ENCODE measurements at places on chromosomes 3 and 15.

- no peak for DNase-seq
Observed at GRCh38 chr3:124442463-124442862, 287.8 kb upstream of the UMPS start.

GRCh38 chr15:60316961-60317360 is 80.8 kb downstream of the ANXA2 start:
- DNase-seq = no peak

DNA sequence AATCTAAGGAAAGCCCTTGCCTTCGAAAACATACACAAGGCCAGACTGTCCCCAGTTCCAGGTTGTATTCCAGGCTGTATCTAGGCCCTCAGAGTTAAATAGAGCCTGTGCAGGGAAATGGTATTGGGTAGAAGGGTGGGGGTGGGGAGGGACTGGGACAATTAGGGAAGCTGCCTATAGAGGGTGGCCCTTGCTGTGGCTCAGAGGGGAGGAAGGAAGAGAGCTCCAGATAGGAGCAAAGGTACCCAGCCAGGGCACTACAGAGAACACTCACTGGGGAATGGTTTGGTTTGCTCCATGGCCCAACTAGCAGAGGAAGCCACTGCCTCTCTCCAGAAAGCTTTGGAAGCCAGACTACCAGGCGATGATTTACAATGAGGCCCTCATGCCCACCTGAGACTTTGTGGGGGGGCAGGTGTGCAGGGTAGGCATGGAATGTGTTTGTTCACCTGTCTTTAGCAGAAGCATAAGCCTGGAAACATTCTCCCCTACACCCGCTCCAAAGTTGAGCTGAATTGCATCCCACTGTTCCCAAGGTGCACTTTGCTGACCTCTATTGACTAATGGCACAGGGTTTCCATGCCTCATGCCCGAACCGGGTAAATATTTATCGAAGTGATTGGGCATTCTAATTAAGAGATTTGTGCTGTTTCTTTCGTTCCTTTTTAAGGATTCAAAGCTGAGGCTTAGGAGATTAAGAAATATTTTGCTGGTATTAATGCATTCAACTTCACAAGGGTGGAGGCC is 6.3 kb upstream of the TLE3 start:
- no peak for DNase-seq

- no peak for DNase-seq
Observed at GRCh38 chr3:4225005-4225471, 78.1 kb upstream of the SETMAR start.

DNA sequence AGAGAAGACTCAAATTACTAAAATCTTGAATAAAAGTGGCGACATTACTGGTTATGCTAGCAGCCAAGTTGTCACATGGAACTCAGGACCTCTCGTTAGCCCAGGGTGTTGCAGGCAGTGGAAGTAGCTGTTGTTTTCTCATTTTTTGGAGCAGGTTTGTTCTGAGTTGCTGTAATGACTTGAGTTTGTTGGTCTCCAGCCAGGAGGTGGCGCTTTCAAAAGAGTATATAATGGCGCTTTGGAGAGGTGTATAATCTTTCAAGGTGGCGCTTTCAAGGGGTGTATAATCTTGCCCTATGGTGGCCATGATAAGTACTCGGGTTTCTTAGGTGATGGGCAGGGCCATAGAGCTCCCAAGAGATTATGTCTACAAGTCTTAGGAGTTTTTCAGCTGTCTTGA is 632.7 kb downstream of the NTRK3 start:
- DNase-seq = no peak

- no peak for DNase-seq
Observed at GRCh38 chr3:166533740-166534139, 696.5 kb upstream of the BCHE start.

DNA sequence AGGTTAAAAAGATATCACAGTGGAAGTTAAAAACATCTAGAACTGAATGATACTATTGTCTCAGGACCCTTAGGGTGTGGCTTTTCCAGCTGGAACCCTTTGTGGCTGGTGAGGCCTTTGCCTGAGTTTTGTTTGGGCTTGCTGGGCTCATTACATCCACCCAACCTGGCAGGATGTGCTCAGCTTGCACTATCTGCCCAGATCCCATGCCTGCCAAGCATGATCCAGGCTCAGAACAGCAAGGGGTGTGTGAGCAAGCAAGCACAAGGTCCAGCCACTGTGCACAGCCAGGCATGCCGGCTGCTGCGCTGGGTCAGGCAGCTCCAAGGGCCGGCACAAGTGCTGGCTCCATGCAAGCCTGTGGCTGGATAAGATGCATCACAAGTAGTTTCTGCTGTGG is 512.7 kb upstream of the CDIN1 start:
- no peak for DNase-seq

GRCh38 chr3:99674086-99674789 is 35.8 kb downstream of the COL8A1 start:
- peak; percentile 62 for DNase-seq

DNA sequence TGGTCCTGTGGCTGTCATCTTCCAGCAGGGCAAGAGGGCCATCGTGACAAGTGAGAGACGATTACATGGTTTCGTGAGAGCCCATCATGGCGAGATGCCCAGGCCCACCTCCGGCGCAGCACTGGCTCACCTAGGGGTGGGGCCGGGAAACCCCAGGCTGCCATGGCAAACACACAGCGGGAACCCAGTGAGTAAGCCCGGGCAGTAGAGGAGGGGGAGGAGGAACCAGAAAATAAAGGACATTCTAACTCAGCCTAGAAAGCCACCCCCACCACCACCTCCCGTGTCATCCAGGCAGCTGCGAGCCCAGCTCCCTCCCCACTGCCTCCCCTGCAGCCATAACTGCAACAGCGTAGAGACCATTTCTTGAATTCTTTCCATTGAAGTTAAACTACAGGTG is 52.3 kb downstream of the PCSK6 start:
- DNase-seq = no peak

DNA sequence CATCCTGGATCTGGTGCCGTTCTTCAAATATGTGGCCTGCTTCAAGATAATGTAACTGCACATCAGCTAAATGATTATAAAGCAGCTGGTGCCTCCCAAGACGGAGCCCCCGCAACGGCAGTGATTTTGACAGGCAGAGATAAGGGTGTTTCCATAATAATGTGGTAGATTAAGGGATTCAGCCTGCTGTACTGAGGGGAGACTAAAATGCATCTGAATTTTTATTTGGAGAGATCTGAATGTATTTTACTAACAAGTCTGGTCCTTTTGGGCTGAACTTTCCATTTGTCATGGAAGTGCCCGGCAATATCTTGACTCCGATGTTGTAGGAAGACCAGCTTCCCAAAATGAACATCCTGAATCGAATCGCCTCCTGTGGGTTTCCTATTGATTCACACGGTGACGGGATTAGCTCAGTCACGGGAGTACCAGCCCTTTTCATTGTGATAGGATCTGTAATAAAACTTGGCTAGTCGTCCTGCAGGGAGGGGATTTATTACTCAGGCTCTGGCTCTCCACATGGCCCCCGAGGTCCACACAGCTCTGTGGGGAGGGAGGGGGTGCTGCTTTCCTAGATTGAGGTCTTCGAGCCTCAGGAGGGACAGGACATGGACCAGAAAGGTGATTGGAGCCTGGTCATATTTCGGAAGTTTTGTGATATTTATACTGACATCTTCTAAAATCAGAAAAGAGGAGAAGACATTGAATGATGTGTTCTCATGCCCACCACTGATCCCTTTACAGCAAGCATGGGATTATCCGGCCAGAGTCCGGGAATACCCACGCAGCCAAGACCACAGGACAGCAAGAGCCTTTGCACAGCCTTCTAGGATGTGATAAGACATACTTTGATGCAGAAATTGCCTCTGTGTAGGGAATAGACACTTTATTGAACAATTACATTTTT is 2.5 kb upstream of the PCSK6 start:
- no peak for DNase-seq

DNA sequence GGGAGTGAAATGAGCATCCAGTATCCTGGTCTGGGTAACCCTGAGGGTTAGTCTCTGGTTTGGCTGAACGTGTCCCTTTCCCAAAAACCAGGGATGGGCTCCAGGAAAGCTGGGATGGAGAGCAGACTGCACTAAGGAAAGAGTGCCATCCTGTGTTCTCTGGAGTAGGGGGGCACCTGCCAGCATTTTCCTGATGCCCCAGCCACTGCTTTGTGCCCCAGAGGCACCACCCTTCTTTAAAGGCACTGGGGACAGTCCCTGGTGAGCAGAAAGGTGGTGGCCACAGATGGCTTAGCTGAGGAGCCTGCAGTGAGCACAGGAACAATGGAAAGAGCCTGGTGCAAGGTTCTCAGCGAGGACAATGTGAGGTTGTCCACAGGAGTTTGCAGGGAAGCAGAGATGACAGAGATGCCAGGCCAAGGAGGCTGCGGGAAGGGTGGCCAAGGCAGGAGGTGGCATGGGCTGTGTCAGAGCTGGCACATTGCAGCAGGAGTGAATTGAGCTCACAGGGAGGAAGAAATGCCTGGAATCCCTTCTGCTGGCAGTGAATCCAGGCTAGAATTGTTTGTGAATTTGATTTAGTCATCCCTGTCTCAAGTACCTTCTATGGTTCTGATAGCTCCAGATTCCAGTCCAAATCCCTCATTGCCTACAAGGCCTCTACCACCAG is 39.9 kb downstream of the AMOTL2 start:
- DNase-seq = peak; percentile 55

GRCh38 chr15:25860885-25861866 is 2.0 kb downstream of the ATP10A start:
- no peak for DNase-seq

GRCh38 chr3:133136114-133137041 is 98.2 kb downstream of the TMEM108 start:
- no peak for DNase-seq

- no peak for DNase-seq
Observed at GRCh38 chr3:181344331-181344730, 354.8 kb upstream of the DNAJC19 start.

DNA sequence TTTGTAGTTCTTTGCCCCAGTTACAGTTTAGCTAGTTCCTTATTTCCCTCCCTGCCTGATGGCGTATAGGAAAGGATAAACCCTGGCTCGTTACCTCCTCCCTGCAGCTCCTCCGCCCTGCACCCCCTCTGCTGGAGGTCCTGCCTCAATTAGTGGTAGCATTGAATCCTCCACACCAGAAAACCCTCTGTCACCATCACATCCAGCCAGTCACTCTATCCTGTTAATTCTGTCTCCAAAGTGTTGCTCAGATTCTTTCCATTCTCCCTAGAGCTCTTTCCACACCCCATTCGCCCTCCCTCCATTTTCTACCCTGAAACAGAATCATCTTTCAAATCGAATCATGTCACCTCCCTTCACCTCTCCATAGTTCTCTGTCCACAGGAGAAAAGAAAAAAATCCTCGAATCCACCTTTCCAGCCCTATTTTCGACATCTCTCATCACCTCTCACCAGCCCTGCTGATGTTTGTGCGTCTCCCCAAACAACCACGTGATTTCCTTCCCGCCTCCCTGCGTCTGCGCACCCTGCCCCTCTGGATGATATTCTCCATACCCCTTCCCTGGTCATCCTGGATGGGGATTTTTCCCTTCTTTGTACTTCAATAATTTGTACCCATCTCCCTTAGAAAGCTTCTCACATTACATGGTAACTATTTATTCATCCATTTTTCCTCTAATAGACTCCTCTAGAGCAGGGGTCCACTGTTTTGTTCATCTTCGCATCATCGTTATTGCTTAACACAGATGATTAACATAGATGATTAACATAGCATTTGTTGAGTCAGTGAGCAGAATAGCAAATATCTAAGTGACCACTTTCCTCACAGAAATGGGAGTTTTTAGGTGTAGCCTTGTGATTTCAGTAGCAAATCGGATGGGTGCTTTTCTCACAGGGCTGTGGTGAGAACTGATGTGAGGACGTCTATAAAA is 37.1 kb downstream of the MAP3K13 start:
- peak; percentile 33 for DNase-seq

DNA sequence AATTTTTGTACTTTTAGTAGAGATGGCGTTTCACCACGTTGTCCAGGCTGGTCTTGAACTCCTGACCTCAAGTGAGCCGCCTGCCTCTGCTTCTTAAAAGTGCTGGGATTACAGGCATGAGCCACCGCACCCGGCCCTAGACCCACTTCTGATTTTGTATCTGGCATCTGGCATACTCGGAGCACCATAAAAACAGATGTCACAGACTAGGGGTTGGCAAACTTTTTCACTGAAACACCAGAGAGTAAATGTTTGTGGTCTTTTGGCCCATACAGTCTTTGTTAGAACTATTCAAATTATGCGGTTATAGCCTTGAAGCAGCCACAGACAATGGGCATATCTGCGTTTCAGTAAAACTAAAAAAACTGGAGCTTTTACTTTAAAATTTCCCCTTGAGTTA is 110.7 kb downstream of the TJP1 start:
- peak; percentile 50 for DNase-seq

DNA sequence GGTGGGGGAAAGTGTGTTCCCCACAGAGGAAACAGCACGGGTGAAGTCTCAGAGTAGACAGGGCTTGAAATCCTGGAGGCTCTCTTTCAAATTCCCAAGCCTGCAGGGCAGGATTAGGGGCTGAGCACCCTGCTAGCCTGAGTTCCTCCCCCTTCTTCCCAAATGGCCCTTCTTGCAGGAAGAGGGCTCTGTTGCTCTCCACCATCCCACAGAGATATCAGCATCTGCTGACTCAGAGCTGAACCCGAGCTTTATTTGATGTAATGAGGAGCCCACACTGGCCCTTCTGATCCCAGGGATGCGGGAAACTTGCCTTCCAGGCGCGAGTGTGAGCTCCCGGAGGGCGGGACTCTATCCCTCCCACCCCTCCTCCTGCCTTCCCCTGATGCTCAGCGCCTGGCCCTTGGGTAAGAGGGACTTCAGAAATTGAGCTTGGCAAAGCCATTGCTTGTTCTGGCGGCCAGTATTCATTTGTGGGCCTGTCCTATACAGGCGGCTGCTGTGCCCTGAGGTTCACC is 1.4 kb upstream of the STRA6 start:
- peak; percentile 75 for DNase-seq

DNA sequence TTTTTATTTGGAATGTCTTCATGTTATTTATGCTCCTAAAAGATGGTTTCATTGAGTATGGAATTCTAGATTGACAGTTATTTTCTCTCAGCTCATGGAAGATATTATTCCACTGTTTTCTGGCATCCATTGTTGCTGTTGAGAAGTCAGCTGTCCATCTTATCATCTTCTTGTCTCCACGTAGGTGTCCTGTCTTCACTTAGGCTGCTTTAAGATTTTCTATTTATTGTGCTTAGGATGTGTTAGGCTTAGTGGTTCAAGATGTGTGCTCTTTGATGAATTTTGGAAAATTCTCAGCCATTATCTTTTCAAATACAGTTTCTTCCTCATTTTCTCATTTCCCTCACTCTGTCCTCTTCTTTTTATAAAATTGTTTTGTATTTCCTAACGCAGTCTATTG is 52.0 kb downstream of the SNRK start:
- DNase-seq = no peak

GRCh38 chr3:65400899-65401298 is 637.8 kb downstream of the MAGI1 start:
- DNase-seq = no peak

- peak; percentile 37 for DNase-seq
Observed at GRCh38 chr3:157531301-157531660, 28.1 kb upstream of the VEPH1 start.

DNA sequence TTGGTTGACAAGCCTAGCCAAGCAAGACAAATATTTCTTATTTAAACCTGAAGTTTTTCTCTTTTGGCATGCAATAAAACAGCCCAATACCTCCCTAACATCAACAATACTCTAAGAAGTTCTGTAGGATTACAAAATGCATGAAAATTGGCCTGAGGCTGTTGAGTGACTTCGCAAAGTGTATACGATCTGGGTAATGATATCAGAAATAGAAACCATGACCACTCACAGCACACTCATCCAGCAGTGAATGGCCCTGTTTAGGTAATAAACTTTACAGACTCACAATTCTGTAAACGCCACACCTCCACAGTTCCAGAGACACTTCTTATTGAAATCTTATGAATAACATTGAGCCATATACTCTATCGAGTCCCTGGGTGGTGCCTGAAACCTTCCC is 83.0 kb upstream of the NAALADL2 start:
- no peak for DNase-seq
